ENCODE measurements at places on chromosomes 1 and 21.
A peak's percentile ranks its signal among the peaks of the same experiment; 100 is the strongest.

DNA sequence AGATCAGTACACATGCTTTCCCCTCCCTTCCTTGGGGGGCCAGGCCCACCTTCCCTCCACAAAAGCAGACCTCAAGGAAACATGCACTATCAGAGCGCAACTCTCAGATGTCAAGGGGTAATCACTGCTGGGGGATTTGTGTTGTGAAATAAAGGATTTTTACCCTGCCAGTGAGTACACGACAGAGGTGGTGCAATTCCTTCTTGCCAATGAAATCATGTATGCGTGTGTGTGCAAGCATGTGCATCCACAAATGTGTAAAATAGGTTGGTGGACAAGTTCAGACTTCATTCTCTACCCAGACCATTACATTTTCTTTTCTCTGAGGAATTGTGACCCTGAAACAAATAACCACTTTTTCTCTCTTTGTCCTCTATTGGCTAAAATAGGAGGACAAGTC is 9.8 kb upstream of the NOS1AP start:
- DNase-seq = no peak

GRCh38 chr1:155080312-155081228 is 1.9 kb downstream of the EFNA3 start:
- DNase-seq = peak; percentile 43

DNA sequence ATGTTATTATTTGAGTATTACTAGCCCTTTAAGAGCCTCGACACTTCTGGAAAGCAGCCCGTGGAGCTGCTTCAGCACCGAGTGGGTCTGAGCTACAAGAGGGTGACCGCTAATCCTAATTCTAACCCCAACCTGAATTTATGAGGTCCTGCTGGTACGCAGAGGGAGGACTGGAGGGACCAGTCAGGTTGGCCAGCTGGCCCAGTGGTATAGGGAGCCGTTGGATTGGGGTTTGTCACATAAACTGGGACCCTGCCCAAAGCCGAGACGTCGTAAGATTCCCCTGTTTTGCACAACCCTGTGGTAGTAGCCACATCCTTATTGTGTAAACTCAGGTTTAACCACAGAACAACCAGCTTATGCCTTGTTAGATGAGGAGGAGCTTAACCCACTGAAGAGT is 60.8 kb upstream of the F3 start:
- DNase-seq = peak; percentile 31

GRCh38 chr1:226069811-226070489 is 7.4 kb downstream of the H3-3A start:
- no peak for DNase-seq

DNA sequence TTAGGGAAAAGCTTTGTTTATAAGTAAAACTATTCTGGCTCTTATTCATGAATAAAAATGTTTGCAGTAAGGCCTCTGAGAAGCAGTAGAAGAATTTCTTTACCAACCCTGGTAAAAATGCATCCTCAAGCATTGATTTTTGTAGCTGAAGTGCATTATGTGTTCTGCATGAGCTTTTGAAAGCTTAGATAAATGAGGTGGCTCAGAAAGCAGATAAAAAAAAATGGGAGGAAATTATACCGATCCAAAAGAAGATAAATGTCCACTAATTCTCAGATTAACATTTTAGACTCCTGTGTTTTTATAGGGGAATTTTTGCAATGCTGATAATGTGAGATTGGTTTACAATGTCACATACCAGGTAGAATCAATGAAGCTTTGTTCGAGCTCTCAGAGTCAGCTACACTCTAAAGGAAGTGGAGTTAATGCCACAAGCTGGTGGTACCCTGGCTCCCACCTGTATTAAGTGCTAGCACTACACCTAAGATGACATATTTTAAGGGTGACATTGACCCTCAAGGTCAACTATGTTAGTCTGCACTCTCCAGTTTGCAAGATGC is 85.5 kb upstream of the SELENON start:
- no peak for DNase-seq

GRCh38 chr1:84711121-84711520 is 20.9 kb upstream of the SSX2IP start:
- no peak for DNase-seq

GRCh38 chr1:1132042-1132950 is 16.4 kb upstream of the C1orf159 start:
- DNase-seq = no peak

DNA sequence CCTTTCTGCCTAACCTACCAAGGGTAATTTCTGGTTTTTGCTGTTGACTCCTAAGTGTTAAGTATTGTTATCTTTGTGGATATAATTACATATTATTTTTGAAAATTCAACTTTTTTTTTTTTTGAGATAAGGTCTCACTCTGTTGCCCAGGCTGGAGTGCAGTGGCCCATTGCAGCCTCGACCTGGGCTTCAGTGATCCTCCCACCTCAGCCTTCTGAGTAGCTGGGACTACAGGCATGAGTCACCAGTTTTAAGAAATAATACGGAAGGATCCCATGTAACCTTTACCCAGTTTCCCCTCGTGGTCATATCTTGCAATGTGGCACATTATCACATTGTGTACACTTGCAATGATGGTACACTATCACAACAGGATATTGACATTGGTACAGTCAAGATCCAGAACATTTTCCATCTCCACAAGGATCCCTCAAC is 3.1 kb downstream of the CHD1L start:
- no peak for DNase-seq

DNA sequence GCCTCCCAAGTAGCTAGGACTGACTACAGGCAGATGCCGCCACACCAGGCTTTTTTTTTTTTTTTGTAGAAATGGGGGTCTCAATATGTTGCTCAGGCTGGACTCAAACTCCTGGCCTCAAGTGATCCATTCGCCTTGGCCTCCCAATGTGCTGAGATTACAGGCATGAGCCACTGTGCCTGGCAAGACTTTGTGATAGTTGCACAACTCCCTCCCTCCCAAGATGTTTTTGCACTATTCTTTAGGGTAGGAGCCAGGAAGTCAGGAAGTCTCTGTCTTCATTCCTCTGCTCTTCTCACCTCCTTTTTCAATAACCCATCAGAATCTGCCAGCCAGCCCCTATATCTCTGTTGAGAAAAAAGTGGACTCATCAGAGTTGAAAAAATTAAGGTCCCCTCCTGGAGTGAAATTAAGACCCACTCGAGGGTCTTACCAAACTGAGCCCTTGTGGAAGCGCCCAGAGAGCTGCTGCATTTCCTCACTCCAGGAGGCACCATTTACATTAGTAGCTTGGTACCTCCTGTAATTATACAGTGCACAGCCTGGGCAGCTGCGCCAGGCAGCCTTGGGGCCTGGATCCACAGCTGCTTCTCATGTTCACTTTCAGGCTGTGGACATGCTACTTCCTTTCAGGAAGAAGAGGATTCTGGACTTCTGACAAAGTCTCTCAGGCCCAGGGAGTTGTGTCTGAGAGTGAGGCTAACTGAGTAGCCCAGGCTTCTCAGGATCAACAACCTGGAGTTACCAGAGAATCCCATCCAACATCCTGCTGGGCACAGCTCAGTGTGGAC is 24.0 kb downstream of the TCEA3 start:
- no peak for DNase-seq

DNA sequence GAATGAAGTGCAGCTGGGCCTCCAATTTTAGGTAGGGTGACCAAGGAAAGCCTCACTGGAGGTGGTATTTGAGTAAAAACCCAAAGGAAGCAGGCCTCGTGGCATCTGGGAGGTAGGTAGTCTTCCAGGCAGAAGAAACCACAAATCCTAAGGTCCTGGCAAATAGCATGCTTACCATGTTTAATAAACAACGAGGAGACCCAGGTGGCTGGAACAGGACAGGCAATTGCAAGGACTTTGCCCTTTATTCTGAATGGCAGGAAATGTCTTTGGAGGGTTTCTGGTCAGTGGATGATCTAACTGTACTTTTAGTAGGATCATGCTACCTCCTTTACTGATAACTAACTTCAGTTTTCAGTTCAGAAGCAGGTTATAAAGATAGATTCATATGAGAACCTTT is 52.2 kb downstream of the EPB41 start:
- no peak for DNase-seq

DNA sequence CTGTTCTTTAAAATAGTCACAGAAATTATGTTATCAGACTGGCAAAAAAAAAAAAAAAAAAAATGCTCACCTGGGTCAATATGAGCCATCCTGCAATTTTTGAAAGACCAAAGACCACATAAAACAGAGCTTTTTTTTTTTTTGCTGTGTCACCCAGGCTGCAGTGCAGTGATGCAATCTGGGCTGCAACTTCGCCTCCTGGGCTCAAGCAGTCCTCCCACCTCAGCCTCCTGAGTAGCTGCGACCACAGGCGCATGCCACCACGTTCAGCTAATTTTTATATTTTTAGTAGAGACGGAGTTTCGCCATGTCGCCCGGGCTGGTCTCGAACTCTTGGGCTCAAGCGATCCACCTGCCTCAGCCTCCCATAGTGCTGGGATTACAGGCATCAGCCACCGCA is 62.8 kb downstream of the RGS13 start:
- DNase-seq = no peak

GRCh38 chr1:188949701-188950100 is 1528.0 kb downstream of the BRINP3 start:
- DNase-seq = no peak

- no peak for DNase-seq
Measured at GRCh38 chr1:11800756-11801433, 4.9 kb downstream of the MTHFR start.

DNA sequence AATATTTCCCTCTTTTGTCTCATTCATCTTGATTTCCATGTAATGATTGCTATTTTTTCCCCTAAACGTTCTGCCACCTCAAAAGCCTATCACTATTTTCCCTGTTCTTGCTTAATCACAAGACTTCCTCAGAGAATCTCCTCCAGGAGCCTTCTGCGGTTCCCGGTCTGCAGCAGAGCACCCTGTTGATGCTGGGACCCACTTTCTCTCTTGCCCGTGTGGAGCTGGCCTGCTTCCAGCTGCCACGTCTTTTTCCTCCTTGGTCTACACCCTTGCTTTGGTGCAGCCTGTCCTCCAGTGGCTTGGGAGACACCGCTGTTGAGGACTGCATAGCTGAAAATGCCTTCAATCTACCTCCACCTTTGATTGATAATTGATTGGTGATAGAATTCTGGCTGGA is 70.0 kb upstream of the COA6 start:
- no peak for DNase-seq

DNA sequence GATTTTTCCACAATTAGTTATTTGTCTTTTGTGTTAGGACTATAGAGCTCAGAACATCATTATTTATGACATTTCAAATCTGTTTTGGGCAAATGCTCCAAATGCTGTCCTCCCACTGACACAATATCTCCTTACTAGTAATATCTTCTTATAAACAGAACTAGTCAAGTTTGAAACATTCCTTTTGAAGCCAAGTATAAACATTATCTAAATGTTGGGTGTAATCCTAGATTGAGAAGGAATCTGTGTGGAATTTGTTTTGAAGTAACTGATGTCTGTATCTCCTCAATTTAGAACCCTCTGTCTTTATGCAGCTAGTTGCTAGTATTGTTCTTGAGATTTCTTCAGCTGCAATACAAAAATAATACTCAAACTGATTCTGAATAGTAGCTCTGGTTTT is 28.5 kb upstream of the PAXBP1 start:
- DNase-seq = no peak

GRCh38 chr21:41808094-41808493 is 41.2 kb upstream of the RIPK4 start:
- DNase-seq = no peak

GRCh38 chr1:234330843-234331215 is 42.4 kb upstream of the COA6 start:
- DNase-seq = no peak

- no peak for DNase-seq
Measured at GRCh38 chr1:116916533-116917445, 7.1 kb downstream of the PTGFRN start.

GRCh38 chr1:187903223-187903622 is 1074.5 kb downstream of the PLA2G4A start:
- DNase-seq = no peak

DNA sequence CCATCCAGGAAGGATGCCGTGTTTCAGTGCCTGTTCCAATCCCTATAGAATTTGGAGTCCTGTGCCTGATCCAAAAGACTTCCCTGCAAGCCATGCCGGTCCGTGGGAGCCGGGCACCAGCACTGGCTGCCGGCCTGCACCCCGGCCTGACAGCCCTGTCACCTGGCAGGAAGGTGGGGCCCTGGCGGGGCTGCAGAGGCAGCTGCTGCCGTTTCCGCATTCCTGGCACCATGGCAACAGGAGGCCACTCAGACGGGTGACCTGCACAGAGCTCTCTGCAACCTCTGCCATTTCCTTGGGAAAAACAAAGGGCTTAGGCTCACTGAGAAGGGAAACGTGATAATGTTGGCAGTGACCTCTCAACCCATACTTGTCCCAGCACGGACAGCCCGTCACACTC is 63.2 kb upstream of the TMEM51 start:
- no peak for DNase-seq

- no peak for DNase-seq
Measured at GRCh38 chr1:195785830-195786229, 822.4 kb downstream of the KCNT2 start.

DNA sequence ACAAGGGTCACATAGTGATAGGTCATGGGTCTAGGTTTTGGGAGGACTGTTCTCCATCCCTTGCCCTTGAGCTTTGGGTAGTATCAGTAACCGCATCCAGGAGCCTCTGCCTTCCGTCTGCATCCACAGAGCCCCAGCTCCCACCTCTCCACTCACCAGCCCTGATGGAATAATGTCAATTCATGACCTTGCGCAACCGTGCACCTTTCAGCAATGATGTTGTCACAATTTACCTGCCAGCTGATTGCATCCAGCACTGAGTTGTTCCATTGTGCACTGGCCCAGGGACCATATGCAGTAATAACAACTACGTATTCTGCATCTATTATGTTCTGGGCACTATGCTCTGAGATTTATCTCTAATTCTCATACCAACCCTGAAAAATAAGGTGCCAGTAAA is 1.4 kb downstream of the CAPN8 start:
- no peak for DNase-seq

DNA sequence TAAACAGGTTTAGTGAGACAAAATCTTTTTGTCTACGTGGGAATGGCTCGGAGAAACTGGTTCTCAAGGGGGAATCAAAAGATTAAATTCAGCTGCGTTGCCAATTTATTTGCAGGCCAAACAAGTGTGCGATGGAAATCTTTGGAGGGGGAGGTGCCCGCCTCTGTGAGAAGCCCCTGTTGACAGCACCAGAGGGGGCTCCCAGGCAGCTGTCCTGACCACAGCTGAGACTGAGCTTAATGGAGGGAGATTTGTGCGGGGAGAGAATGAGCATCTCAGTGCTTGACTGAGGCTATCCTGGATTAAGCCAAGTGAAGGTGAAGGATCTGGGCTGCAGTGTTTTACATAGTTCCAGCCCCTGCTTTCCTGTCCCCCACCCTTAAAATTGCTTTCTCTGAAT is 169.7 kb downstream of the ATG4C start:
- DNase-seq = no peak

All from CD4-positive, alpha-beta T cell treated with Interleukin-10 for 1 hour (primary cell).